ENCODE measurements at places on chromosomes 4 and X.

DNA sequence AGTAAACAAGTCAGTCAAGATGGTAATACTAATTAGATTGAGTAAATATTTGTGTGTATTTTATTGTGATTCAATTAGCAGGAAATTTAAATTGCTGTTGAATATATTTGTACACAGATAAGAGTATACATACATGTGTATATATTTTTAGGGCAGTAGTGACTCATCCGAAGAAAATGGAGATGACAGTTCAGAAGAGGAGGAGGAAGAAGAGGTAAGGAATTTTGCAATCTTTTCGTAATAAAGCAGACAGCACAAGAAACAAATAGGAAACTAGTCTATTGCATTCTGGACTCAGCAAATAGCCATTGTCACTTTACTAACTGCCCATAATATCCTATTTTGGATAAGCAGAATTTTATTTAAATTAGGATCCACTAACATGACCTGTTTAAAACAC, 6.6 kb downstream of the IBSP start:
- no peak for DNase-seq

DNA sequence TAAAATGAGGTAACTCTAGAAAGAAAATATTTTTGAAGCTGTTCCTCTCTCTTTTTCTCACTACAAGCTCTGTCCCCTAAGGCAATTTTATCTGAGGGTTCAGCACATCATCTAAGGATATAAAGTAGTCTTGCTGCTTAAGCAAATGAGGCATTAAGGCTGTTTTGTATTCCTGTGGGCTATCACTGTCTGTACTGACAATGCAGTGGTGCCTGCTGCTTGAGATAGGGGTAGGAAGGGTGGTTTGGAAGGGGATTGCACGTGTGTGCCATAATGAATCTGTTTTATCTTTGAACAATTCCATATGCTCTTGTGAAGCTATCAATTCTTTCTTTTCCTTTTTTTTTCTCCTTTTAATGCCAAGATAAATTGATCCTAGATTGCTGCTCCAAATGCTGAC, 128.0 kb upstream of the ATOH1 start:
- DNase-seq: no peak

- DNase-seq: no peak
Measured at GRCh38 chr4:108337923-108338322, 169.2 kb upstream of the LEF1 start.

DNA sequence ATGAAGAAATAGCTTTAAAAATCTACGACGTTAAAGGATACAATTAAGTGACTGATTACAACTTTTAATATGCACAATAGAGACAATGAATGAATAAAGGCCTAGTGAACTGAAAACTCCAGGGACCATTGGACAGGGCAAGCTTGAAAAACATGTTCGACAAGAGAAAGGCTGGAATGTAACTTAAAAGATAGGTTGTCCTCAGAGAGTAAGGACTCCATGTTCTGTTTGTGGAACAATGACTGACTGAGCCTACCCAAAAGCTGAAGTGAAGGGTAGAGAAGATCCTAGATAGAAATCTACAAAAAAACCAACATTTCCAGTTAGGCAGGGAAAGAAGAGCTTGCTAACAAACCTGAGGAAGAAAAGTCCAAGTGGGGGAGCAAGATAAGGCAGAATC, 173.4 kb downstream of the NR3C2 start:
- no peak for DNase-seq

DNA sequence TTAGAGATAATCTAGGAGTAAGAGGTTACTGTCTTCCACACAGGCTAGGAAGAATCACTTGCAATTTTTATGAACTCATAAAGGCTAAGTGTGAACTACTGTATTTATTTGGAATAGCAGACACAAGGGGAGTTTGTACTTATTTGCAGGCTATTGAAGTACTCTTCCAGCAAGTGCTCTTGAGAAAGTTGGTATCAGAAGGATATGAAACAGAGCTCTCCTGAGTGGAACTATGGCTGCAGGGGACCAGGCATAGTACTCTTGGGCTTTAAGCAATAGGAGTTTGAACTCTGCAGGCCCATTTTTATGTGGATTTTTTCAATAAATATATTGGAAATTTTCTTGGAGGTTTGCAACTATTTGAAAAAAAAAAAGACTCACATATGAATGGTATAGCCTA, 756.3 kb upstream of the ATOH1 start:
- no peak for DNase-seq

- no peak for DNase-seq
Measured at GRCh38 chrX:110182865-110183264, 135.0 kb downstream of the AMMECR1 start.

- no peak for DNase-seq
Measured at GRCh38 chr4:110364911-110365520, 110.9 kb upstream of the ENPEP start.

GRCh38 chrX:110414273-110414672, 55.6 kb downstream of the RTL9 start:
- DNase-seq: no peak

DNA sequence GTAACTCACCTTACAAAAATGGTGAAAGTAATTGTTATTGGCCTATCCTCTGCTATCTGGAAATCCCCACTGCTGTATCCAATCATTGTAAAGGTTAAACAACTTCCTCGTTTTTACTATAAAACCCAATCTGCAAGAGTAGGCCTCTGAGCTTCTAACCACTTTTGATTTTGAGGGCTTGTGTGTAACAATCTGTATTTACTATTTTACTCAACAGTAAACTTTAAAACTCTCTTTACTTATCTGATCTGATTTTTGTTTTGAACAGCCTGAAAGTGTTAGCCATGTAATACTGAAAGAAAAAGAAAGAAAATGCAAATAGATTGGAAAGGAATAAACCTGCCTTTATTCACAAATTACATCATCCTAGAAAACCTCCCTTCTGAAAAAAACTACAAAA, 63.1 kb downstream of the SLC10A7 start:
- DNase-seq: no peak

Measured in activated T-cell treated with anti-CD3 and anti-CD28 coated beads, Interleukin-2, amount 50 U/mL, for 48 hours (primary cell).